M059J (cell line): ENCODE measurements at places on chromosomes 1 and 21. TPM values are rescaled to one million over a fixed set of nuclear protein-coding genes. Genes with fewer than 3 reads are reported as not detected.
A peak's percentile ranks its signal among the peaks of the same experiment; 100 is the strongest.

DNA sequence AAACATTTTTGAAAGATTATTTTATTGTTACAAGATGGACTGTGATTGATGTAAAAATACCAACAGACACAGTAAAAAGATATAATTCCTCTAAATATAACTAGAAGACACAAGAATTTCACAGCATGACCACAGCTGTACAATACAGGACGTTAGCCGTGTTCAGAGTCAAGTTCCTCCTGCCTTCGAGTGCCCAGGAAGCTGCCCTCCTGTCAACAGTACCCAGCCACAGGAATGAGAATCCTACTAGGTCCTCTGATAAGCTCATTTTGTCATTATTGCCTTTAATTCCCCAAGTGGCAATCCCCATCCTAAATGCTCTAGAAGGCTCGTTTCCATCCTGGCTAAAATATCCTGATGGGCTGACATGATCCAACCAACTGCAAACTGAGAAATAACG is 16.4 kb upstream of the CAPN2 start:
- DNase-seq = peak; percentile 73

- DNase-seq = no peak
Observed at GRCh38 chr1:167950569-167950968, 13.7 kb upstream of the MPC2 start.

DNA sequence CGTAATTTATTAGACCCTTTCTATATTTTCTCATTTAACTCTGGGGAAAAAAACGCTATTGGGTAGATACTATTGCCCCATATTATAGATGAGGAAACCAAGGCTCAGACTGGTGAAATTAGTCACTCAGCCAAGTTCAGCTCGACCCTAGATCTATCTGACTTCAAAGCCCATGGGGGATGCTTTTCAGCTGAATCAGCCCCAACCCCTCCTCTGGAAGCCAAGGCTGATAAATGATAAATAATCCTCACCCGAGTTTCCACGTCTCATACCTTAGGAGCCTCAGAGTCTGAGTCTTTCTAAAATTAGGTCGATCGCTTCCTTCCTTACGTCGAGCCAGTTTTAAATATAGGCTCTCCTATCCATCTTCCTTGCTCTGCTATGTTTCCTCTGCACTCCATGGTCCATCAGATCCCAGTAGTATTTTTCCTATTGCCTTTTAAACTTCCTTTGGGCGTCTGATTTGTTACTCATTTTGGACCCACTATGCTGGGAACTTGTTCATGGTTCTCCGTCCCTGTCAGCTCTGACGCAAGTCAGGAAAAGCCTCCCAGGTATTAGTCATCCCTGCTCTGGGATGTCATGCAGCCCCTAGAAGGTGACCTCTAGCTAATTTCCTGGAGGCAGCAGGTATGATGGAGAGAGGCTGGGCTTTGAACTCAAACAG is 122.8 kb downstream of the PLPP3 start:
- DNase-seq = peak; percentile 85

GRCh38 chr1:50123071-50123470 is 14.4 kb downstream of the ELAVL4 start:
- no peak for DNase-seq

DNA sequence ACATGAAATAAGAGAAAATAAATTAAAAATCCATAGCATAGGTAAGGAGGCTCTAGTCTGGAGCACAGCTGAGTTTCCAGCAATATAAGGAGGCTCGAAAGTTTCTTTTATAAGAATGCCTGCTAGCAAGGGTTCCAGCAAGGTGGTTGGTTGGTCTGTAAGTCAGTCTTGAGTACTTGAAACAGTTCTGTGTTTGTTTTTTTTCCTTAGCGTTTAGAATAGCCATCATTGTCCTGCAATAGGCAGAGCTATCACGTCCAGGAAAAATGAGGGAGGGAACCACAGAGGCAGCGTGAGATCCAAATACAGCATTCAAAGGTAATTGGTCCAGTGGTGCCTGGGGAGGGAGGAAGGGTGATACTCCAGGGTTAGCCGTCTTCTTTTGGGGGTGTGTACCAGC is 8.4 kb downstream of the UBE2Q1 start:
- DNase-seq = no peak

GRCh38 chr1:43270421-43271095 is 775 bp downstream of the TMEM125 start:
- no peak for DNase-seq

DNA sequence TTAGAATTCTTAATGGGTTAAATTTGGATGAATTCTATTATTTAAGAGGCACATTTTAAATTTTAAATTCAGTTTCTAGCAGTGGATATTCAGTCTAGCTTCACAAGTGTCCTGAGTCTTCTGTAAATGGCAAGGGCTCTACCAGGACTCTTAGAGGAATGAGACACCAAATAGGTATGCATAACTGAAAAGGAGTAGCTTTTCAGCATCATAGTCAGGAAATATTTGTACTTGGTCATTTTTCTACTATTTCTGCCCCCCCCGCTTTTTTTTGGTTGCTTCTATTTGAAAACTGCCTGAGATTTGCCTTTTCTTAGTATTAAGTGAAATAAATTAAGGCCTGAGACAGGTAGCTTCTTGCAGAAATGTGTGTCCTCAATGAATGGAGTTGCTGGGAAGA is 80.2 kb downstream of the MAST2 start:
- DNase-seq = peak; percentile 56

- no peak for DNase-seq
Observed at GRCh38 chr1:23614032-23614660, 54.8 kb upstream of the ID3 start.

The SMIM1 gene
- not detected in 2 replicates for total RNA-seq

The USF1 gene
- total RNA-seq = 82.7 and 89.0 TPM in 2 replicates

The TAS1R3 gene
- total RNA-seq = not detected in 2 replicates

The OR6K3 gene
- not detected in 2 replicates for total RNA-seq
